ENCODE measurements at places on chromosomes 7 and 10. TPM values are rescaled to one million over a fixed set of nuclear protein-coding genes. Genes with fewer than 3 reads are reported as not detected.

Gene NPSR1
- total RNA-seq = not detected

Gene SLC26A3
- total RNA-seq = not detected

Gene SPDYE11
- not detected for total RNA-seq

Gene PLEKHS1
- not detected for total RNA-seq

Gene BAIAP2L1
- 2.2 TPM for total RNA-seq

Gene CDK6
- total RNA-seq = 131 TPM

Gene WEE2
- total RNA-seq = not detected

Gene ITIH2
- total RNA-seq = not detected

Gene PITX3
- not detected for total RNA-seq

Gene ADARB2
- not detected for total RNA-seq

Gene HMX2
- total RNA-seq = not detected

Gene EXOC6
- total RNA-seq = 29.2 TPM

Gene CLEC2L
- not detected for total RNA-seq

Gene CALML5
- total RNA-seq = not detected

Gene BZW2
- 58.1 TPM for total RNA-seq

Gene CALHM2
- 2.2 TPM for total RNA-seq

Gene PILRA
- total RNA-seq = not detected

Gene CLDN3
- not detected for total RNA-seq

Gene LYZL2
- total RNA-seq = not detected

Gene TMEM26
- total RNA-seq = 0.56 TPM

Gene ITIH5
- total RNA-seq = under 0.01 TPM

Gene COBL
- total RNA-seq = not detected

Gene MYL10
- not detected for total RNA-seq

Gene GBX1
- total RNA-seq = not detected

Gene GPER1
- 2.0 TPM for total RNA-seq

Measured in IMR-90 (cell line).